ENCODE measurements at places on chromosomes 5 and 9. TPM values are rescaled to one million over a fixed set of nuclear protein-coding genes. Genes with fewer than 3 reads are reported as not detected.
A peak's percentile ranks its signal among the peaks of the same experiment; 100 is the strongest.

- DNase-seq = no peak
Measured at GRCh38 chr9:68730570-68731235, 25.7 kb downstream of the PIP5K1B start.

DNA sequence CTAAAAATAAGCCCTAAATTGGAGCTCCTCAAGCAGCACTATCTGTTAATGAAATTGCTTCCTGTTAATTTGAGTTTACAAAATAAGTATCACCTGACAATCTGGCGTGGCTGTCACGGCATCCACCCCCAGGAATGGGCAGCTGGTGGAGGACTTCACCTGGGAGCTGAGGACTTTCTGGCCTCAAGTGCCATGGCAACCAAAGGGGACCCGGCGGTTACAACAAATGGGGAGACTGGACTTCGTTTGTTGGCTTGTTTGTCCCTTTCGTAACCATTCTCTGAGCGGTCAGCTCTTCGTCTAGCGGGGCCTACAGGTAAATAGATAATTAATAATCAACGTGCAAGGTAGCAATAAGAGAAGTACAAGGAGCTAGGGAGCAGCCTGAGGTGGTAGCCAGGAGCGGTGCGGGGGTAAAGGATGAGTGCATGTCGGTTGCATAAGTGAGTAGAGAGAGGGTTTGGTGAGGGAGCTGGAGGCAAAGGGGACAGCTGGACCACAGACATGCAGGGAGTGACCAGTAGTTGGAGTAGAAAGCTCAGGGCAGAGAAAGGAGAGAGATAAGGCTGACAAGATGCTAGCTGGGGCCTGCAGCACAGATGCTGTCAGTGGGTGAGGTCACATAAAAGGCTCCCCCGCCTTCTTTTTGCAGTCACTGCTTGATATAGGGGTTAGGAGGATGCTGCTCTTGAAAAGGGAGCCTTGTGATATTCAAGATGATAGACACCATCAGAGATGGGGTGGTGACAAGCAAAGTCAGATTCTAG, 62.5 kb downstream of the HSPA4 start:
- no peak for DNase-seq

DNA sequence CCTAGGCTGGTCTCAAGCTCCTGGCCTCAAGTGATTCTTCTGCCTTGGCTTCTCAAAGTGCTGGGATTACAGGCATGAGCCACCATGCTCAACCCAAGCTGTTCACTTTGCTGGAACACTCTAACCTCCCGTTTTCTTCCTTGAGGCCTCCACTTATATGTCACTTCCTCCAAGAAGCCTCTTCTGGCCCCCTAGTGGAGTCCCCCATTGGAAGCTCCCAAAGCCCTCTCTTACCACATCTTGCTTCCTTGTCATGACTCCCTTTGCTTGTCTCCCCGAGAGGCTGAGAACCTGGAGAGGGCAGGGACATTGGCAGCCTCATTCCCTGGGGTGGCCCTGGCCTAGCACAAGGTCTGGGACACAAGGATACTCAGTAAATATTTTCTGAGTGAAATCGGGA, 80.8 kb downstream of the PDE6A start:
- no peak for DNase-seq

DNA sequence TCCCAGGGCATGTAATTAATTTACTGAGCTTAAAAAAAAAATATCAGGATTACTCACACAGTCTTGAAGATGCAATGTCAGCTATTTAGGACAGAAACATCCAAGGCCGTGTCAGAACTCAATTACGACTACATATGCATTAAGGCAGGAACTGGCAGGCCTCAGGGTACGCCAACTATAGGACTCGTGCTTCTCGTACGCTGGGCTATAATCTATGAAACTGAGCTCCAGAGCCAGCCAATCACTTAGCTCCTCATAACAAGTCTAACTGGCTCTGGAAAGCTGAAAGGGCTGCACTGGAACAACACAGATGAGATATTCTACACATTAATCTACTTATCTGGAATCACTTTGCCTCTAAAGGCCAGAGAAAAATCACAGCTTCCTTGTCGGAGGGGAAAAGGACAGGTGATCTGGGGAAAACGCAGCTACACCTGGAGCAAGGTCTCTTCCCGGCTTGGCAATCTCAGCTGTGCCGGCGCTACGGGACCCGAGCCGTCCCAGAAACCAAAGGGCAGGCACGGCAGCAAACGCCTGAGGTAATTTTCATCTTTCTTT, 212.0 kb downstream of the DEPDC1B start:
- no peak for DNase-seq

DNA sequence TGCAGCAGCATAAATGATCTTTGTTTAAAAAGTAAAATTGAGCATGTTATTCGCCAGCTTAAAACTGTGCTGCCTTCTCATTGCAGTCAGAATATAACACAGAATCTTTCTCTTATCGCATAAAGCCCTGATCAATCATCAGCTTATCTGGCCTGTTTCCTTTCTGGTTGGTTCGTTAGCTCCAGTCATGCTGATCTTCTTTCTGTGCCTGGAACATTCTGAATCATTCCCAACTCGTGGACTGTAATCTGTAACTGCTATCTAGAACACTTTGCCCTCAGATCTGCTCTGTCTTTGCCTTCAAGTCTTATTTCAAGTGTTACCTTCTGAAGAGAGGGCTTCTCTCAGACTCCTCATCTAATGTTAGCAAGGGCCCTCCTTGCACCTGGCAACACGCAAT, 11.9 kb upstream of the FER start:
- no peak for DNase-seq

Gene NSG2
- total RNA-seq = not detected

Gene PITX1
- total RNA-seq = 0.15 TPM

DNA sequence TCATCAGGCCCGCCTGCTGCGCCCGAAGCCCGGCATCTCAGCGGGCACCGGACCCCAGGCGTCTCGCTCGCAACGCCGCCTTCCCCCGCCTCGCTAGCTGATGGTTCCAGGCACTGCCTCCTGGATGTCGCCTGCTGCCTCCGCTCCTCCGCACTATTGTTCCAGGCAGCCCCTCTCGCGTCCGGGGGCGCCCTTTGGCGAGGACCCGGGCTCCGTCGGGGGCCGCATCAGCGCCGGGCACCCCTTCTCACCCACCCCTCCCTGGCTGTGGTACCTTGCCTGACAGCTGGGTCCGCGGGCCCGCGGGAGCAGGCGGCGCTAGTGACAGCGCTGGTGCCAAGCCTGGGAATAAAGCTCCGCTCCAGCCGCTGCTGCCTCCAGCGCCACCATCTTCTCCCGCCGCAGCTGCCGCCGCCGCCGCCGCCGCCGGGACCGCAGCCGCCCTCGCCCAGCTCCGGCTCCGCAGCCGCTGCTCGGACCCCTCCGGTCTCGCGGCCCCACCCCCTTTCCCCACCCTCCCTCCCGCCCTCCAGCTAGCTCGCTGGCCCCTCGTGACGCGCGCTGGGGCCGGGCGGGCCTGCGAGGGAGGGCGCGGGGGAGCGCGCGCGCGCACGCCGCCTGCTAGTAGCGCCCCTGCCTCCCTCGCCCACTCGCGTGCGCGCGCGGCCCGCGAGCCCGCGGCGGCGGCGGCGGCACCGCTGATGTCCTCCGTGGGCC, at the start of gene APBA1:
APBA1 (minus strand) TSS at position 493 of the 717 bp plus-strand sequence.
- DNase-seq = peak; percentile 49

Gene SH3RF2
- total RNA-seq = 6.6 TPM

GRCh38 chr5:16744164-16744880, 127.5 kb upstream of the RETREG1 start:
- peak; percentile 56 for DNase-seq

GRCh38 chr9:132027752-132028663, 51.7 kb downstream of the MED27 start:
- DNase-seq = peak; percentile 35

DNA sequence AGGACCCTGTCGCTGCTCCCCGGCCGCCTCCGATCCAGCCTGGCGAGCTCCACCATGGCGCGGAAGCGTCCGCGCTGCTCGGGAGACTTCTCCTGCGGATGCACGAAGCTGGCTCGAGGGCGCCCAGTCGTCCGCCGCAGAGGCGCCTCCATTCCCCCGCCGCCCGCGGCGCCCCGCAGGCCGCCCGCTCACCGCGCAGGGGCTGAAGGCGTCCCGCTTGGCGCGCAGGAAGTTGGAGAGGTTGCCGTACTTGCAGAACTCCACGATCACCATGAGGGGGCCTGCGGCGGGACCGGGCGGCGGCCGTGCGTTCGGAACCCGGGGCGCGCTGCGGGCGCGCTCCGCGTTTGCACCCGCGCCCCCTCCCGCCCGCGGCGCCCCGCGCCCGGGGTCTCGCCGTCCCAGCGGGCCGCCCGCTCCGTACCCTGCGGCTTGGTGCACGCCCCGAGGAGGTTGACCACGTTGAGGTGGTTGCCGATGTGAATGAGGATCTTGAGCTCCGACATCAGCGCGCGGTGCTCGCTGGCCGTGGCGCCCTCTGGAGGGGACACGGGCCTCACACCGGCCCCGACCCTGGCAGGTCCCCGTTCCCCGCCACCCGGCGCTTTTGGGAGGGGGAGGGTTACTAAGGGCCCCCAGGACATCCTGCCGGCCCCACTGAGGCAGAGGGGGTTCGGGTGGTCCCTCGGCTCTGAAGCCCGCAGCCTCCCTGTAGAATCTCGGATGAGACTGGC, 27.7 kb upstream of the SCGB3A1 start:
- no peak for DNase-seq

Gene PCDHB10
- 4.6 TPM for total RNA-seq

DNA sequence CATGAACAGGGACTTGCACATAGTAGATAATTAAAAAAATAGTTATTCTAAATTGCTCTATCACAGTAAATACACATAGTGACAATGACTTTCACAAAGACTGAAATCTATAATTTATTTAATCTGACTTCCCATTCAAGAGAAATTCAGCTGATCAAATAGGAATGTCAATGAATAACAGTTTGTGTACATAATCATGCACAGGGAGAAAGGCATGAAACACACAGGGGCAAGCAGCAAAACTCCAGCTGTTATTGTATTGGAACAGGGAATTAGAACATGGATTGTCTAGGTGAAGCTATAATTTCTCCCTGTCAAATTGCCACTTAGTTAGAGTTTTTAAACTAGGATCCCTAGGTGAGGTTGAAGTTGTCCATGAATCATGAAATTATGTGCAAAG, 99.9 kb downstream of the HCN1 start:
- DNase-seq = no peak

- no peak for DNase-seq
Measured at GRCh38 chr5:176900780-176901204, 1.6 kb upstream of the HK3 start.

DNA sequence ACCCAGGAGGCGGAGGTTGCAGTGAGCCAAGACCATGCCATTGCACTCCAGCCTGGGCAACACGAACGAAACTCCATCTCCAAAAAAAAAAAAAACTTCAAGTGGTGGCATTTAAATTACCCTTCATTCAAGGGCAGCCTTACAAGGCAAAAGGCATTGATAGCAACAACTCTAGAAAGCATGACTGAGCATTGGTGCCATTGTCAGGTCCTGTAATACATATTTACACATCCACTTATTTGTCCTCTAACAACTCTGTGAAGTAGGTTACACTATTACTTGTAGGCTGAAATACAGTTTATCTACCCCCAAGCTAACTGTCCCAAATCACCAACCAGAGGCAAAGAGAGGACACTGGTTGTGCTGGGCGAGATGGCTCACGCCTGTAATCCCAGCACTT, 52.7 kb upstream of the LARP1 start:
- no peak for DNase-seq

DNA sequence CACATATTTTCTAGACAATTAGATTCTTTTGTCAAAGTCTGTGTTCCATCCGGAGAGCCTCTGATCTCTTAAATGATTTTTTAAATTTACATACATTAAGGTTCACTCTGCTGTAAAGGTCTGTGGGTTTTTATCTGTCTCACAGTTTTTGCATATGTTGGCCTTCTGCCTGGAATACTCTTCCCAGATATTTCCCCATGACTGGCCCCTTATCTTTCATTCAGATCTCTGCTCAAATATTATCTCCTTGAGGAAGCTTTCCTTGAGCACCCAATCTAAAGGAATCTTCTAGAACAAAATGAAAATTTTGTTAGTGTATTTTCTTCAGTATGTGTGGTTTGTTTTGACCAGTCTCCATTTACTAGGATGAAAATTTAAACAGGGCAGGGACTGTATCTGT, 26.3 kb downstream of the FAF2 start:
- DNase-seq = no peak

GRCh38 chr9:127698985-127699670, 7.7 kb upstream of the CFAP157 start:
- peak; percentile 97 for DNase-seq

GRCh38 chr9:128724744-128725211, 851 bp upstream of the ZDHHC12 start:
- DNase-seq = peak; percentile 51

- peak; percentile 36 for DNase-seq
Measured at GRCh38 chr5:142151436-142152383, 43.1 kb downstream of the NDFIP1 start.

GRCh38 chr9:37511016-37512010, 25.6 kb downstream of the POLR1E start:
- DNase-seq = no peak

GRCh38 chr9:89655056-89655989, 50.5 kb downstream of the GADD45G start:
- peak; percentile 47 for DNase-seq

DNA sequence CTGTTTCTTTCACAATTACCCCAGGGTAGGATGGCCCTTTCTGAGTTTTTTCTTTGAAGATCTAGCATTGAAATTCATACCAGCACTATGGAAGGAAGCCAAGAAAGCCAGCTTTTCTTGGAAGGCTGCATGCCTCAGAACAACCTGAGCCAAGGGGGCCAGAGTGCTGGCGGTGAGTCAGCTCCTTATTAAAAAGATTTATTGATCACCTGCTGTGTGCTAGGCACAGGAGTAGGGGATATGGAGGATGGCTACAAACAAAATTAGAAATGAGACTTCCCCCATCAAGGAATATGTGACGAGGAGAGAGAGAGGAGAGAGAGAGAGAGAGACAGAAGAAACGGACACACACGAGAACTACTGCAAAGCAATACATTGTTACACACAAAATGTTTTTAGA, 184.6 kb upstream of the PUM3 start:
- DNase-seq = no peak

- no peak for DNase-seq
Measured at GRCh38 chr5:35884191-35884769, 27.6 kb downstream of the IL7R start.

Gene GCNT4
- total RNA-seq = 2.3 TPM

Gene LIFR
- 225 TPM for total RNA-seq

DNA sequence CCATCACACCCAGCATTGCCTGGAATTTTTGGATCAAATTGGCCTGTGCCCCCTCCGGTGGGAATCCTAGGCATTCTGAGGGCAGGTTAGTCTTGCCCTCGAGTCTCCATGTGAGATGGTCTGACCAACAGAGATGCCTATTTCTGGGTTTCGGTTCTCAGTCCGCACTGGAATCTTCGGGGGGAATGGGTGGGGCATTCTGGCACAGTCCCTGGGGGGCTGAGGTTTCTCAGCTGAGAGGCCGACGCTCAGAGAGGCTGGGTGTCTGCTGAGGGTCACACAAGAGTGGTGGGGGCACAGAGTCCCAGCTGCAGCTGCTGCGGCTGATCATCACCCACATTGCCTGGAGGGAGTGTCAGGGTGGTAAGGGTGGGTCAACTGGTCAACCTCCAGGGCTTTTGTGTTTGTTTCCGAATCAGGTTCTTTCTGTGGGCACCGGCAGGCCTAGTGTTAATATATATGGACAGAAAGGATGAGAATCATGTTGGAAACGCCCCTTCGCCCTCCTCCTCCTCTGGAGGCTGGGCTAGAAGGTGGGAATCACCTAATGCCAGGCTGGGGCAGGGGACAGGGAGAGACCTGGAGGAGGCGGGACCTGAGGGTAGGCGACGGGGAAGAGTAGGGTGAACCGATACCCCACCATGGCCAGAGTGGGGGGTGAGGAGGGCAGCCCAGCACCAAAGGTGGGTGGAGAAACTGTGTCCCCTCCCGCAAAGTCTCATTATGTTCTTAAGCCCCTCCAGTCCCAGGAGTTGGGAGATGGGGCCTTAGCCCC, 149.5 kb upstream of the PHYKPL start:
- DNase-seq = no peak

GRCh38 chr5:161700065-161700464, 14.5 kb downstream of the GABRA6 start:
- DNase-seq = no peak

All from breast epithelium (tissue), 4 donors.